Fibroblast of skin of scalp (primary cell): ENCODE measurements at places on chromosomes 13 and 19.

- no peak for DNase-seq
Measured at GRCh38 chr19:19059018-19059836, 4.6 kb upstream of the SLC25A42 start.

DNA sequence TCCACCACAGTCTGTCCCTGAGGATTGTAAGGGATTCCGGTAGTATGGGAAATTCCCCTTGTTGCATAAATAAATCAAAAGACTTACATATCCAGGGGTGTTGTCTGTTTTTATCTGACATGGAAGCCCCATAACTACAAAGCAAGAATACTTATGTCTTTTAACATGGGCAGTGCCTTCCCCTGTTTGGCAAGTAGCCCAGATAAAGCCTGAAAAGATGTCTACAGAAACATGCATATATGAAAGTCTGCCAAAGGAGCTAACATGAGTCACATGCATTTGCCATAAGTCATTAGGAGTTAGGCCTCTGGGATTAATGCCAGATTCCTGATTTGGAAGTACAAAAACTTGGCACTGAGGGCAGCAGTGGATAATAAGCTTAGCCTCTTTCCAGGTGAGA, 62.1 kb downstream of the ZNF737 start:
- DNase-seq, result peak; percentile 15

GRCh38 chr19:40689339-40690049, 957 bp downstream of the NUMBL start:
- DNase-seq, result peak; percentile 28

DNA sequence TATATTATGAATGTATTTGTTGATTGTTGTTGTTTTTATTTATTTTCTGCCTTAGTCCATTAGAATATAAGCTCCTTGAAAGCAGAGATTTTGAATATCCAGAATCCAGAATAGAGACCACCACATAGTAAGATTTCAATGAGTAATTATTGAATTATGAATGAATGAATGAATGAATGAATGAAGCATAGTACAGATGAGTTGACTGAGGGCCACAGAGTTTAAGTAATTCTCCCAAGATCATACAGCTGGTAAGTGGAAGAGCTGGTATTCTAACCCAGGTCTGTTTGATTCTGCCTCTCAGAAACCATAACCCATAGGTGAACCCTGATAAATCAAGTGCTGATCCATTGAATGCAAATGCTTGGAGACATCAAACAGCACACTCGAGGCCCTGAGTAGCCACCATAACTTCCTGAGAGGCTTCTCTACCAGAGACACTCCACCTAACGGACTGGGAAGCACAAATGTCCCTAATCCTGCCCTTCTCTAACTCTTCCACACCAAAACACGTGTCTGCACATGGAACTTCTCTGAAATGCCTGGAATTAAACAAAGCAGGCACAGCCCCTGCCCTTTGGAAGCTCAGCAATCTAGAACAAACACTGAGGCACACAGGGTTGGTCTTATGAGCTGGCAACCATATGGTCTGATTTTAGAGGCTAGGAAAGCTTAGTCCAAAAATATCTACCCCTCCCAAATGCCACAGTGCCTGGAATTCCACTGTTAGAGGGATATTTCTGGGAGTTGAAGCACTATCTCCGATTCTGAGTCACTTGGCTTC, 190.1 kb downstream of the FOXO1 start:
- peak; percentile 74 for DNase-seq

DNA sequence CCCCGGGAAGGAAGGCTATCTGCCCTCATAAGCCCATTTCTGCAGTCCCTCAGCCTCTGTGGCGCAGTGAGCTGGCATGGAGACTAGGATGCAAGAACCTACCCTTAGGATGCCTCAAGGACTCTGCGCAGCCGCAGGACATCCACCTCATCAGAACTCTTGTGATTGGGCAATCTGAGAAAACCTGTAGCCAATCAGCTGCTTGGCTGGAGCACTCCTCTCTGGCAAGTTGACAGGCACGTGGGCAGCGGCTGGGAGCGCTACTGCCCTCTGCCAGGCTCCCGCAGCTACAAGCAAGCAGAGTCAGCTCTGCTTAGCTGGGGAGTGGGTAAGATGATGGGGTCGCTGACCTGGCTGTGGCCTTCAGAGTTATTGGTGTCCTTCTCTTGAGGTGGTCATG, 1.5 kb upstream of the ECSIT start:
- DNase-seq, result peak; percentile 86

- no peak for DNase-seq
Measured at GRCh38 chr13:73073050-73073449, 14.2 kb downstream of the KLF5 start.

DNA sequence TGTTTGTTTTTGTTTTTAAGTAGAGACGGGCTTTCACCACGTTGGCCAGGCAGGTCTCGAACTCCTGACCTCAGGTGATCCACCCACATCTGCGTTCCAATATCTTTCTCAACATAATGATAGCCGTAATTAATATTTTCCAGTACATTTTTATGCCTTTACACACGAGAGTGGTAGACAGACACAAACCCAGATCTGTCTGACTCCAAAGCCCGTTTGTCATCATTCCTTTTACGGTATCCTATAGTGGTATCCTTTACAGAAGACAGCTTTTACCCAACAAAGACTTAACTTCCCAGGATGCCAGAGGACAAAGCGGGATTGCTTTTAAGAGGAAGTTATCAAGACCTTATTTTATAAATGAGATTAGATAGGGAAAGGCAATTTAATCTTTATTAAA, 59.8 kb downstream of the IPO5 start:
- DNase-seq, result no peak

DNA sequence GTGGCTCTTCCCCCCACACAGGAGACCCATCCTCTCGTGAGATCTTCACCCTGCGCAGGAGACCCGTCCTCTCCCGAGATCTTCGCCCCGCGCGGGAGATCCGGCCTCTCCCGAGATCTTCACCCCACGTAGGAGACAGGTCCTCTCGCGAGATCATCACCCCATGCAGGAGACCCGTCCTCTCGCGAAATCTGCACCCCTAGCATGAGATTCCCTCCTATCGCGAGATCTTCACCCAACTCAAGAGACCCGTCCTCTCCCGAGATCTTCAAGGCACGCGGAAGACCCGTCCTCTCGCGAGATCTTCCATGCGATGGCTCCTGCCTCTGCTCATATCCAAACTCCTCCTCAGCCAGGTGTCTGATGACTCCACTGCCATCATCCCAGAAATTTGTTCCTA, 24.3 kb downstream of the LAIR2 start:
- no peak for DNase-seq

- DNase-seq, result no peak
Measured at GRCh38 chr19:5809053-5809452, 4.2 kb downstream of the NRTN start.

DNA sequence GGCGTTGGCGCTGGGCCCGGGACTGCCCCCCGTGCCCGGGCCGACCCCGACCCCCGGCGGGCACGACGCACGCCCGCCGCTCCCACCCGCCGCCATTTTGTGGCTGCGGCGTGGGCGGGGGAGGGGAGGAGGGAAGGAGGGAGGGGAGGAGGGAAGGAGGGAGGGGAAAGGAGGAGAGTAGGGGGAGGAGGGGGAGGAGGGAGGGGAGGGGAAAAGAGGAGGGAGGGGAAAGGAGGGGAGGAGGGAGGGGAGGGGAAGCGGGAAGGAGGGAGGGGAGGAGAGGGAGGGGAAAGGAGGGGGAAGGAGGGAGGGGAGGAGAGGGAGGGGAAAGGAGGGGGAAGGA, at the start of gene BTBD2:
TSS of gene BTBD2 (minus strand) at position 107 of the 343 bp plus-strand sequence. CDS start at position 96, 11 bp downstream.
- DNase-seq, result peak; percentile 88

GRCh38 chr13:45225370-45225769, 24.5 kb upstream of the KCTD4 start:
- no peak for DNase-seq

DNA sequence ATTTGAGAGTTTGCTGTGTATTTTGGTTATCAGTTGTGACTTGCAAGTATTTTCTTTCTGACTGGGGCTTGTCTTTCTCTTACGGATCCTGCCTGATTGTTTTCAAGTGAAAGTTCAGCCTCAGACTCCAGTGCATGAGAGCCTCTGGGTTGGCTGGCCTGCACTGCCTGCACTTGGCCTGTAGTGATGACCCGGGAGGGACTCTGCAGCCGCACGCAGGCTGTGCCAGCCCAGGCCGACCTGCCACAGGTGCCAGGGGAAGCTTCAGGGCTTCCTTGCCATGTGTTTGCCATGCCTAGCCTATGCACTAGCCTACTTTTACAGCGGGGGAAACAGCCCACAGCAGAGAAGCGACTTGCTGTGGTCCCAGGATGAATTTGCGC, 77.0 kb downstream of the KDM4B start:
- DNase-seq, result no peak

GRCh38 chr19:56934438-56935090, 94.0 kb upstream of the PEG3 start:
- DNase-seq, result no peak

GRCh38 chr19:58328999-58329398, 2.2 kb downstream of the ZSCAN22 start:
- DNase-seq, result no peak

DNA sequence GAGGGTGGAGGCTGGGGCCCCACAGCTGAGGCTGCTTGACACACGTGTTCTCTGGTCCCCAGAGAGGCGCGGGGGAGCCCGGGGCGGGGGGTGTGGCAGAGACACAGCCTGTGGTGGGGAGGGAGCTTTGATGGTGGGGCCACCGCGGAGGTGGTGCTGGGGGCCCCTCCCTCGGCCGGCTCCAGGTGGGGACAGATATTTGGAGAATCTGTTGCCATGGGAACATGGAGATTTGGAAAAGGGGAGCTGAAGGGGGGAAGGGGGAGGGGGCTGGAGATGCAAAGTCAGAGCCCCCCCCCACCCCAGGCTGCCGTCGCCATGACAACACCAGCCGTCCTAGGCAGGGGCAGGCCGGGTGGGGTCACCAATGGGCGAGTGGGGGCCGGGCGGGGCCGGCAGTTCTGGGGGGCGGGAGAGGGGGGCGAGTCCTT, 1.2 kb downstream of the PRKCG start:
- no peak for DNase-seq

- no peak for DNase-seq
Measured at GRCh38 chr19:48059331-48059730, 15.5 kb upstream of the CABP5 start.

DNA sequence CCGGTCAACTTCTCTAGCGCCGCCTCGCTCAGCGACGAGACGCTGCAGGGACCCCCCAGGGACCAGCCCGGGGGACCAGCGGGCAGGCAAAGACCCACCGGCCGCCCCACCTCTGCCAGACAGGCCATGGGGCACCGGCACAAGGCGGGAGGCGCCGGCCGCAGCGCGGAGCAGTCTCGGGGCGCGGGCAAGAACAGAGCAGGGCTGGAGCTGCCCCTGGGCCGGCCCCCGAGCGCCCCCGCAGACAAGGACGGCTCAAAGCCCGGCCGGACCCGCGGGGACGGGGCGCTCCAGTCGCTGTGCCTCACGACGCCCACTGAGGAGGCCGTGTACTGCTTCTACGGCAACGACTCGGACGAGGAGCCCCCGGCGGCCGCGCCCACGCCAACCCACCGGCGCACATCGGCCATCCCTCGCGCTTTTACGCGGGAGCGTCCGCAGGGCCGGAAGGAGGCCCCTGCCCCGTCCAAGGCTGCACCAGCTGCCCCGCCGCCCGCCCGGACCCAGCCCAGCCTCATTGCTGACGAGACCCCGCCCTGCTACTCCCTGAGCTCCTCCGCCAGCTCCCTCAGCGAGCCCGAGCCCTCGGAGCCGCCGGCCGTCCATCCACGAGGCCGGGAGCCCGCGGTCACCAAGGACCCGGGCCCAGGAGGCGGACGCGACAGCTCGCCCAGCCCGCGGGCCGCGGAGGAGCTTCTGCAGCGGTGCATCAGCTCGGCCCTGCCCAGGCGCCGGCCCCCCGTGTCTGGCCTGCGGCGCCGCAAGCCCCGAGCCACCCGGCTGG, 11.3 kb downstream of the C19orf25 start:
- DNase-seq, result no peak

DNA sequence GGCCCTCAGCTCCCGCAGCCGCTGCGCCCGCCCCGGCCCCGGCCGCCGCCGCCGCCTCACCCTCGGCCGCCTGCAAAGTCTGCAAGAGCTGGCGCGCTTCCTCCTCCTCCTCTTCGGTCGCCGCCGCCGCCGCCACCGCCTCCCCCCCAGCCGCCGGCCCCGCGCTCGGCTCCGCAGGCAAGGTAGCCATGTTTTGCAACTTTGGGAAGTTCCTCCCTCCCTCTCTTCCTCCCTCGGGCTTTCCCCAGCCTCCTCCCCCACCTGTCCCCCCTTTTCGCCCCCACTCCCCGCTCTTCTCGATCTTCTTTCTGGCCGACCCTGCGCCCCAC, 433 bp downstream of the SIX5 start:
- peak; percentile 51 for DNase-seq

- no peak for DNase-seq
Measured at GRCh38 chr19:34259367-34260095, 5.2 kb downstream of the GARRE1 start.

GRCh38 chr19:38664503-38665211, 17.2 kb downstream of the ACTN4 start:
- DNase-seq, result no peak

DNA sequence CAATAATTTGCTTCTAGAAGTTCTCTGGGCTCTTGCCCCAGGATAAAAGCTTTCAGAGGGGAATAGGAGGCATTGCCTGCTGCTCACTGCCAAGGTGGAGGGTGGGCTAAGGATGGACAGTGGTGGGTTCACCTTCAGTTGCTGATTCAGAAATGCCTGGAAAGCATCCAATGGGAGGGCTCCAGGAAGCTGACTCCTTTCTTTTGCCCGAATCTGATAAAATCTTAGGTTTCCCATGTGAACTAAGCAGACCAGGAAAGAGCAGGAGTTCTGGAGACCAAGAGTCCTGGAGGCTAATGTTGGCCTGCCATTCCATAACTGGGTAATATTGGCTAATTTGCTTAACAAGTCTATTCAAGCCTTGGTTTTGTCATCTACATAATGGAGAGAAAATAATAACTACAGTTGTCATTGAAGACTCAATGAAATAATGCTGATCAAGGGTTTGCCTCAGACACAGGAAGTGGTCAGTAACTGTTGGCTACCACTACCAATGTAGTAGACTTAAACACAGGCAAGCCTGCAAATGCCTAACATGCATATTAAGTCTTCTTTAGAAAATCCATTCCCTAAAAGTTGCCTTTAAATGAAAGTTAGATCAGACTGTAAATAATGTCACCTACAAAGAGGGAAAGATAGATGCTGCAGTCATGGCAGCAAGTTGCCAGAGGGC, 528.4 kb upstream of the NBEA start:
- no peak for DNase-seq

DNA sequence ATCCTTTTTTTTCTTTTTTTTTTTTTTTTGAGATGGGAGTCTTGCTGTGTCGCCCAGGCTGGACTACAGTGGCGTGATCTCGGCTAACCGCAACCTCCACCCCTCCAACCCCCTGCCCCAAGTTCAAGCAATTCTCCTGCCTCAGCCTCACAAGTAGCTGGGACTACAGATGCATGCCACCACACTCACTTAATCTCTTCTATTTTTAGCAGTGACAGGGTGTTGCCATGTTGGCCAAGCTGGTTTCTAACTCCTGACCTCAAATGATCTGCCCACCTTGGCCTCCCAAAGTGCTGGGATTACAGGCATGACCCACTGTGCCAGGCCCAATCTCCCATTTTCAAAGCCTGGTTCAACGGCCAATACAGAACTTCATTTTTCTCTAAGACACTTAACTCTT, 9.1 kb downstream of the FOXO1 start:
- DNase-seq, result no peak

DNA sequence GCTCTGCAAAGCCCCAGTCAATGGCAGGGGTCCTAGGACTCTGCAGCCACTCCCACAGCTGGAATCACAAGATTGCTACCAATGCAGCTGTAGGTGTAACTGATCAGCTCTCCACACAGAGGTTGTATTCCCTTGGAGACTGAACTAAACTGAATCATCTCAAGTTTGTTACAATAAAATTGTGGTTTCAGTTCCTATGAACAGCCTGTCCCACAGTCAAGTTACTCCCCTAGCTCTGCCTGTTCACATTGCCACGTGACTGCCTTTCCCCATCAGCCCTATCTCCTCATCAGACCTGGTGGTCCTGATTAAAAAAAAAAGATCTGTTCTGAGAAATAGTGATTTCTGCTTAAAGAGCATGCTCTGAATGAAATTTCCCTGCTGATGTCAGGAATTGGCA, 287.9 kb upstream of the NBEA start:
- no peak for DNase-seq
